ENCODE measurements at places on chromosomes 4 and X.

GRCh38 chr4:135050086-135050717 is 848.6 kb upstream of the PABPC4L start:
- no peak for DNase-seq

- DNase-seq: no peak
Observed at GRCh38 chrX:106201502-106202178, 33.5 kb downstream of the PWWP3B start.

DNA sequence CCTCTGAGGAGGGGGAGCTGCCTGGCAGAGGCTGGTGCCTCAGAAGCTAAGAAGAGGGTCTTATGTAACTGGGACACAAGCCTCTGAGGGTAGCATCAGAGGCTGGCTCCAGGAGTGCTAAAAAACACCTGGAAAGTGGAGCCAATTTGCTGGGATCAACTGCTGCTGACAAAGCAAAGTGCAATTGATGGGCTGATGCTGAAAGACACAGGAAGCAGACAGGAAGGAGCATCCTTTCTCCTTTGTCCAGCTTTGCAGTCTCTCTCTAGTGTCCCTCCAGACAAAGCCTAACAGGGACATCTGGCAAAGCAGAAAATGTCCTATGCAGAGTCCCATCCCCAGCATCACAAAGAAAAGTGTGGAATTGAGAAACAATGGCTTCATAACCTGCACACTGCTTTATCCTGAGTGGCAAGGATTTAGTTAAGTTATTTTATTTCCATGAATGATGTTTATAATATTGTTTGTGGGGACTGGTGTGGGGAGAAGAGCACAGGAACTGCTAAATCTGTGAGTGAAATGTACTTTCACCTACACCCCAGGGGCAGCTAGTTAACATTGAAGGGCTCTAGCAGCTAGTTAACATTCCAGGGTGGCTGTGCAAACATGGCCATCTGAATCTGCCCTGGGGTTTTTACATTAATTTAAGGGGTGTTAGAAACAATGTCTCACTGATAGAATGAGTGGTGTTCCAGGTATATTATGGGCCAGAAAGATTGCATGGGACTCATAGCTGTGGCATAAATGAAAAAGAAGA is 25.6 kb upstream of the MBTPS2 start:
- no peak for DNase-seq

DNA sequence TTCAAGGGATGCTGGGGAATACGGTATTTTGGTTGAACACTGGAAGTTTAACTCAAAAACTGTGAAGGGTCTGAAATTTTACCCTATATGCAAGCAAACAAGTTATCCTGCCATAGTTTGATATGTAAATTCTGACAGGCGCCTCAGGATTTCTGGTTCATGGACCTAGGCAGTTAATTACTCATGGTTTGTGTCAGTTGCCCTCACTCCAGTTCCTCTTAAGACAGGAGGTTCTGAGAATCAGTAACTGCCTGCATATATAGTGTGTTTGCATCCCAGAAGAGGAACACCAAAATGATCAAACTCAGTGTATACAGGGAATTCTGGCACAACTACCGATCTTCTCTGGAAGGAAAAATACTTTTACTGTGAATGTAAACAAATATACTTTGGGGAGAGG is 360.4 kb upstream of the NWD2 start:
- no peak for DNase-seq

- no peak for DNase-seq
Observed at GRCh38 chr4:52098618-52099017, 47.5 kb downstream of the SPATA18 start.

GRCh38 chr4:73258436-73258685 is 237 bp downstream of the ANKRD17 start:
- no peak for DNase-seq

- DNase-seq: no peak
Observed at GRCh38 chr4:70632028-70632427, 3.5 kb downstream of the ENAM start.

- DNase-seq: no peak
Observed at GRCh38 chr4:114659386-114660008, 60.9 kb downstream of the UGT8 start.

DNA sequence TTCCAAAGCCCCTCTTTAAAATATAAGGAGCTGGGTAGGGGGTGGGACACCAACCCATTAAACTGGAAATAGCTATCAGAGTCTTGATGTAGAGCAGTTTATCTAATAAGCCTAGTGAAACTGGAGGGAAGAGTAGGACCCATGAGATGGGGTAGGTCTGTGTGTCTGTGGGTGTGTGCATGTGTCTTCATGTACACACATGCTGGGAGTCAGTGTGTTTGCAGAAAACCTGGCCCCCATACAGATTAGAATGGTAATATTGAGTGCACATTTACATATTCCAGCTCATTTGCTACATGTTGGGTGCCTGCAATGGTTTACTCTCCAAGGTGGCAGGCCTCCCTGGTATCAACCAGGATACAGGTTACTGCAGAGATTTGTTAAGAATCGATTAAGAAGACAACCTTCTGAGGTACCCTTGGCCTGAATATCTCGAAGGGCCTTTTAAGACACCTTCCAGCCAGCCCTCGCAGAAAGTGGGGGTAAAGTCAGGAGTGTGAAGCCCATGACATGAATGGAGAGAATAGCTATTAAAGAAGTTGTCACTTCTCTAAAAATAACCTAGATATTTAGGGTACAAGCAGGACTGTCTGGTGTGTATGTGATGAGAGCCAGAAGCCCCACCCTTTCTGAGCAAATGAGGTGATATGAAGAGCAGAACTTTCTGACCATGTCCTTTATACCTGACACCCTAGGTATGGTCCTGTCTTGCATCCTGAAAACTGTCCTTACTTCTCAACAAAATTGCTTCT is 75.7 kb upstream of the TEX13D start:
- no peak for DNase-seq

GRCh38 chrX:64447207-64447606 is 52.0 kb upstream of the MTMR8 start:
- DNase-seq: no peak

GRCh38 chrX:44747969-44748368 is 95.9 kb upstream of the DUSP21 start:
- no peak for DNase-seq

GRCh38 chrX:49153467-49153866 is 9.1 kb upstream of the MAGIX start:
- no peak for DNase-seq

DNA sequence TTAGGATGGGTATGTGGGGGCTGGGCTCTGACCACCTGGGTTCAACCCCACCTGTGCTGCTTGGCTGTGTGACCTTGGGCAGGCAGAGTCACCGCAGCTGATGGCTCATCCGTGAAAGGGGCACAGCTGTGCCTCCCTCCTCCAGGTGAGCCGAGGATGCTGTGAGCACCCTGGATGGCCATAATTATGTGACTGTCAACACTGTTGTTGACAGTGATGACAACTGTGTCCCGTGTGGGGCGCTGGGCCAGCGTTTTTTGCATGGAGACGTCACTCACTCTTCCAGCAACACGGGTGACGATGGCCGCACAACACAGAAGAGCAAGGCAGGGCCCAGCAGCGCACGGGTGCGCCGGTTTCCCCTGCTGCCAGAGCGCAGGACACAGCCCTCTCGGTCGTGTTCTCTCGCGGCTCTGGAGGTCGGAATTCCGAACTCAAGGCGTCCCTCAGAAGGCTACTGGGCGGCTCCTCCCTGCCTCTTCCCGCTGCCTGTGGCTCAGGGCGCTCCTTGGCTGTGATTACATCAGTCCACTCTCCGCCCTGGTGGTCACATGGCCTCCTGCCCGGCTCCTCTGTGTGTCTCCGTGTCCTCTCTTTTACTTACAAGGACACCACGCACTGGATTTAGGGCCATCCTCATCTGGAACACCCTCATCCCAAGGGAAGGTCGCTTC is 1.3 kb downstream of the SH3TC1 start:
- no peak for DNase-seq

DNA sequence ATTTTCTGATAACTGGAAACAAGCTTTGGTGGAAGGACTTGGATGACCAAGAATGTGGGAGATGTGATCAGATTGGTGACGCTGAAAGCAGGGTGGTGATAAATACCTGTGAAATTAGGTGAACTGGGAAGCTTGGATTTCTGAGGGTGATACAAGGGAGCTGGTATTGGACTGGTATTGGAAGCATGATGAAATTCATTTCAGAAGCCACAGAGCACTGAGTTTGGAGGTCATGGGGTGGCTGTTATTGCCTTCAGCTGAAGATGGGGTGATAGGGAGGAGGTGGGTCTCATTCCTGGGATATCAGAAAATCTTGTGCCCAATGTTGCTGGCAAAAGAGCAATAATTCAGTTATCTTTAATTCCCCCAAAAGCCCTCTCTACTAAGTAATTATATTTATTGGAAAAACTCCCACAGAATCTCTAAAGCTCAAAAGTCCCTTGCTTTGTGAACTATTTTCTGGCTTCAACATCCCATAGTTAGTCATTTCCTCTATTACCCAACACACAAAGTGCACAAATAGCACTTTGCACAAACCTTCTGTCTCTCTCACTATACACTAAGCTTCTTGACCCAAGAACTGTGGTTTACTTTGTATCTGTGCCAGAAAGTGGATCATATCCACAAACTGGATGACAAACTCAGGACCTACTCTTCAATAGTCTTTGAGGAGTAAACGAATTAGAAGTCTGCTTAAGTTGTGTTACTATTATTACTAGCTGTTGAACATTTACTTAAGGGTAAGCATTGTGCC is 23.1 kb upstream of the CAMK2D start:
- DNase-seq: no peak

DNA sequence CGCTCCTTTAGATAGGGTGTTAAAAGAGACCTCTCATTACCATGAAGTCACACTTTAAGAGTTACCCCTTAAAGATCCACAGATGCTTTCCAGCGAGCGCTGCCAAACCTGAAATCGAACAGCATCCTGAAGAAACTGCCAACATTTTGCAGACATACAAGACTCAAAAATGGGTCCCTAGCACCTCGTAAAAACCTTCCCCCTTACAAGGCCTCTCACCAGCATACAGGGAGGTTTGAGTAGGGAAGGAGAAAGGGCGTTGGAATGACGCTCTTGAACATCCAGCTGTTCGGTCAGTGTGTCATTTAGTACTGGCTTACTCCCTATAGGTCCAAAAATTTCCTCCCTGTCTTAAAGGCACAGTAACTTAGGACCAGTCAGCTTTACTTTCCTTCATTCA is 45.3 kb upstream of the PGRMC1 start:
- no peak for DNase-seq

DNA sequence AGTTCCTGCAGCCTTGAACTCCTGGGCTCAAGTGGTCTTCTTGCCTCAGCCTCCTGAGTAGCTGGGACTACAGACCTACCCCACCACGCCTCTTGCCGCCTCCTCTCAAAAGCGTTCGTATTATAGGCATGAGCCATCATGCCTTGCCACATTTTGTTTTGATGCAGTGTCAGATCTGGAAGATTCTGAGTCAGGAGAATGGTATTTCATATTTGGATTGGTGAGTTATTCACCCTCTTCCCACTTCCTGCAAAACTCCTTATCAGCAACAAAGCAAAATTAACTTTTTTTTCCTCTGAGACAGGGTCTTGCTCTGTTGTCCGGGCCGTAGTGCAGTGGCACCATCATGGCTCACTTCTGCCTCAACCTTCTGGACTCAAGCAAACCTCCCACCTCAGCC is 29.6 kb downstream of the REST start:
- DNase-seq: no peak

DNA sequence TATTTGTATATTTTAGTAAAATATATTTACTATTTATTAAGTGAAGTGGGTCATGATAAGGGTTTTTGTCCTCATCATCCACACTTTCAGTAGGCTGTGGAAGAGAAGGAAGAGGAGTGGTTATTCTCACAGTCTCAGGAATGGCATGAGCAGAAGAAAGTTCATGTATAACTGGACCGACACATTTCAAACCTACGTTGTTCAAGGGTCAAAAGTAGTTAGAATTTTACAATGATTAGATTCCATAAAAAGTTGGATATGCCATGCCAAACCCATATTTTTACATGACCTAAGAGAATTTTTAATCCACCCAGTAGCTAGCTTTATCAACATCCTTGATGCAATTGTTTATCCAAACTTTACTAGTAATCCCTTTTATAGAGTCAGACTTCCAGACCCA is 15.6 kb upstream of the MAGEA8 start:
- no peak for DNase-seq

DNA sequence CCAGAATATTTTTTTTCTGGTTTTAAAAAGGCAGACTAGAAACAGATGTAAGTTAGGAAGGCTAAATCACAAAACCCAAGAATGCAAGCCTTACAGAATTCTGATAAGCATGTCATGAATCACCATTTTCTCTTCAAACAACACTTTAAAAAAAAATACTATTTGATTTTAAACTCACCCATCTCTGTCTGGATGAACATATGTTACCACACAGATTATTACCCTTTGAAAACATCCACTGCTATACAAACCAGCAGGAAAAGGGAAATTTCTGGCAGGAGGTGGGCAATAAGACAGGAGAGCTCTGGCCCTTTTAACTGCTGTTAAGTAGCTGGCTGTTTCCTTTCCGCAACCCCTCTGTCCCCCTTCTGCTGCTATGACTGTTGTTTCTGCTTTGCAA is 317.7 kb upstream of the NOCT start:
- no peak for DNase-seq

DNA sequence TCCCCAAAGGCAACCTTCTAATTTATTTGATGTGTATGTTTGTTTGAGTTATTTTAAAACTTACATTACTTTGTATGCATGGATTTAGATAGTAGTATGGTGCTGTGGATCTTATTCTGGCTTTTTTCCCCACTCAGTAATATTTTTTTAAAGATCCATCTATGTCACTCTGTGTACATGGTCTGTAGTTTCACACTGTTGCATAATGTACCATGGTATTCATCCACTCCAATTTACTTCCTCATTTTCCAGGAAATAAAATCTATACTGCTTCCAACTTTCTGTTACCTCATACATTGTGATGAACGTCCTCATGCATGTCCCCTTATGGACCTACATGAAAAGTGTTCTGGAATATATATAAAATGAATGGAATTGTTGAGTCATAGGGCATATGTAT is 17.6 kb downstream of the ARMCX2 start:
- DNase-seq: no peak

DNA sequence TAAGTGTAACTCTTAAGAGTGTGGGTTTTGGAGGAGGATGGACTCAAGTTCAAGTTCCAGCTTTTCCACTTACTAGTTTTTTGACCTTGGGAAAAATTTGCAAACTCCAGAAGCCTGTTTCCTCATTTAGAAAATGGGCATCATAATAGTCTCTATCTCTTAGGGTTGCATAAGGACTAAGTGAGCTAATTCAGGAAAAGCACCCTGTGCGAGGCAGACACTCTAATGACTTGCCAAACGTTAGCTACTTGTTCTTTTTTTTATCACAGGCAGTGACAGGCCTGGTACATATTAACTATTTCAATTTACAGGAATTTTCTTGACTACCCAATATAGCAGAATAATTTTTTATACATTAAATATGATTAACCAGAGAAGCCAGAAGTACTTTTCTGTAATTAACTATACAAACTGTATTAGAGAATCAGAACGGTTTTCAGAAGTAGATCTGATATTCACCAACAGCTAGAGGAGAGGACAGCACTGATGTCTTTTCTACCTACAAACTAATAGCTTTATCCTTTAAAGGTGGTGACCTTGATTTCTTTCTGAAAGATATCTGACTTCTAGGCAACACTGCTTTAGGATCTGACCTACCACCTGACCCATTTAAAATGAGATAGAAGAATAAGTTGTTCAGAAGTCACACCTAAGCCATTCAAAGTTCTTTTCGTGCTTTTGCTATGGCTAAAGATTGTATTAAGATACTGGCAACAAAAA is 139.6 kb upstream of the HAND2 start:
- DNase-seq: no peak

All from stimulated activated CD4-positive, alpha-beta T cell treated with anti-CD3 and anti-CD28 coated beads, TNF-alpha, amount 100 ng/mL, for 1 hour (primary cell).